ENCODE measurements at places on chromosomes 16 and 17.

- DNase-seq, result peak; percentile 73
Observed at GRCh38 chr17:2055292-2056205, 646 bp downstream of the HIC1 start.

DNA sequence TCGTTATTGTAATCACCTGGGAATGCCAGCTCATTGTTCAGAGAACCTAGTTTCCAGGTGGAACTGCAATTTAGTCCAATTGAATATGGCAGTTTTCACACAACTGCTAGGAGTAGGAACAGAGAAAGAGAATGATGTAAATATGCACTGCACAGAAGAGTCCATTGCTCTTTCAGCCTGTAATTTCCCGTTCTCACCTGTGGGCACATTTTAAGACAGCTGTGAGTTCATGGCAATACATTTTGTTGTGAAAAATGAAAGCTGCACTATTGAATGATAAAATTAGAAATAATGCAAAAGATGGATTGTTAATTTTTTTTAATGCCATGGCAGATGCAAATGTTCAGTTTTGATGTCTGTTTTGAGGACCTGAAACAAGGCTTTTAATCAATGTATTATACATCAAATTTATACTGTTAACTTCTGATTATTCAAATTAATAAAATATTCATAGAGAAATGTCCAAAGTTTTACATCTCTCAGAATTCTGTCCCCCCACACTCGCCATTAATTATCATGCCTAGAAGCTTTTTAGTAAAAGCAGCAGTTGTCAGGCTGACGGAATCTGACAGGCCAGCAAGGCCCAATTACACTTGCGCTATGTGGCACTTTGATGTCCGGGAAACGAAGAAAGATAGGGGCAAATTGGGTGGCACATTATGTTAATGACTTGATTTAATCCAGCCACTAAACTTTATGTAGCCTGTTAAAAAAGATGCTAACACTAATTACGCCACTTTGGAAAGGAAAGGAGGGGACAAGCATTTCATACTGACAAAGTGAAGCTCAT, 72.2 kb downstream of the RPGRIP1L start:
- no peak for DNase-seq

DNA sequence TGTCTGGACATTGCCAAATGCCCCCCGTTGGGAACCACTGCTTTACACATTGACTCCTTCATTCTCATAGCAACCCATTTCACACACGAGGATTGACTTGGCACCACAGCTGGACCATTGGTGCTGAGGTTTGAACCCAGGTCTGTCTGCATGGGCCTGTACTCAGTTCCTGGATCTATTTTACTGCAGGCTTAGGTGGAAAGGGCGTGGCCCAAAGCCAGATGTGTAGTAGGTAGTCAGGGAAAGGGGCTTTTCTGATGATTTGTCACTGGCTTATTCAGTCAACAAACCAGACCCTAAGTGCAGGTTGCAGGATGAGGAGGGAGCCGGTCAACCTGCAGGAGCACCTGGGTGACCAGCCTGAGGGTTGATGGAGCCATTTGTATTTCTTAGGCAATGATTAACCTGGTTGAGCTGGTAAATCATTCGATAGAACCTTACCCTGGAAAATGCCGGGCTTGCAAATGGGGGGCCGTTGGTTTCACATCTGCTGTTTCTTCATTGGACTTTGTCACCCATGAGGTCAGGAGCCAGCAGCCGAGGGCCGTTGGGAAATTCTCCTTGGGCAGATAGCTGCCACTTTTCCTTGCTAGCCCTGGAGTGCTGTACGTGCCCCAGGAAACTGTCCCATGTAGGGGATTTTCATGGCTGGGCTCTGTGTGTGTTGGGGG, 104.4 kb downstream of the CMIP start:
- no peak for DNase-seq

- peak; percentile 44 for DNase-seq
Observed at GRCh38 chr17:39671651-39672521, 3.6 kb downstream of the PNMT start.

DNA sequence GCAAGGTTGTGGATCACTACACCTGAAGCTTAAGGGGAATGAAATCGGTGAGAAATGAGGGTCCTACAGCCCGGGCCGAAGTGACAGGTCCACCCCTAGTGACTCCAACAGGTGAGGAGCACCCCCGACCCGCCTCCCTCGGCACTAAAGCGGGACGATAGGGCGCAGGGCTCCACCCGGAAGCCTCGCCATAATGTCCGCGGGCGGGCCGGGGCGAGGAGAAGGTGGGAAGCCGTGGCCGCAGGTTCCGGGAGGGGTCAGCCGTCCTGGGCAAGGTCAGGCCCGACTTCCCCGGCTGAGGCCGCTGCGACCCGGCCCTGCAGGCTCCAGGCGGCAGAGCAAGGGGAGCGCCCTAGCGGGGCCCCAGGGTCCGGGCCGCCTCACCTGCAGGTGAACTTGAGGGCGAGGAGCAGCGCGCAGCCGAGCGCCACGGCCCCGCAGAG, 543 bp downstream of the TXNDC11 start:
- peak; percentile 32 for DNase-seq

- no peak for DNase-seq
Observed at GRCh38 chr17:83148317-83149028, 69.1 kb downstream of the METRNL start.

- DNase-seq, result peak; percentile 97
Observed at GRCh38 chr17:7214300-7215135, 5.1 kb downstream of the DLG4 start.

DNA sequence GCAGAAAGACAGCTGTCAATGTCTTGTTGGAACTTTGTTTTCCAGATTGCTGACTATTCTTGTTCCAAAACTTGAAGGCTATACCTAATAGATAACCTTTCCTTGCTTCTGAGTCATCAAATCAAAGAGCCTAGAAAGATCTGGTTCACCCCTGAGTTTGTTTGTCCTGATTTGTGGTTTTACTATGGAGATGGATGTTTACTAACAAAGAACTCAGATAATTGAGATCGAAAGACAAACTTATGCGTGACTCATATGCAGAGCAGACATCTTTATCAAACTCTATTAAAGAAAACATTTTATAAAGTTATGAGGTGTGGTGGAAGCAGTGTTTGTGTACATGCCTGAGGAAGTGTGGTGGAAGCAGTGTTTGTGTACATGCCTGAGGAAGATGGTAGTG, 311.1 kb upstream of the TBX2 start:
- no peak for DNase-seq

DNA sequence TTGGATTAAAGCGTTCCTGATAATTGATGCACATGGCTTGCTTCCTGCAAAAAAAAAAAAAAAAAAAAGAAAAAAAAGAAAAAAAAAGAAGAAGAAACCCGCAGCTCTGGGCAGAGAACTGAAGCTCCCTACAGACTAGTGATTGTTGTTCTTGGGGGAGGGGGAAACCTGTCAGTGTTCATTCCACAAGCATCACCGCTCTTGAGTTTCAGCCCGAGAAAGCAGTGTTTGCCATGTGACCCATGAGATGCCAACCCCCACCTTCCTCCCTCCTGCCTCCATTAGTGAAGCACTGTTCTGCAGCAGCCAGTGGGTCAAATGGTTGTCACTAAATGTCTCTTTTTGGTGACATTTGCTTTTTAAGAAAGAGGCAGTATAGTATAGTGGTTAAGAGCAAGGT, 1.7 kb downstream of the USP43 start:
- no peak for DNase-seq

DNA sequence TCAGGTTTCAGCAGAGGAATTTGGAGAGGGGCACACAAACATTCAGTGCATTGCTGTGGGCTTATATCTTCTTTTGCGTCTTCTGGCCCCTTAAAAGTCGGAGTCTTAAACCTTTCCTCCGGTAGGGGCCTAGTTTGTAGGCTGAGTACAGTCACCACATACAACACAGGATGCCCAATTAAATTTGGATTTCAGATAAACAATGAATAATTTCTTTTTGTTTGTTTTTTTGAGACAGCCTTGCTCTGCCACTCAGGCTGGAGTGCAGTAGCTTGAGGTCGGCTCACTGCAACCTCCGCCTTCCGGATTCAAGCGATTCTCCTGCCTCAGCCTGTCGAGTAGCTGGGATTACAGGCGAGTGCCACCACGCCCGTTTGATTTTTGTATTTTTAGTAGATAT, 26.7 kb upstream of the ADORA2B start:
- no peak for DNase-seq

GRCh38 chr16:27110524-27110896, 43.8 kb downstream of the C16orf82 start:
- DNase-seq, result no peak

DNA sequence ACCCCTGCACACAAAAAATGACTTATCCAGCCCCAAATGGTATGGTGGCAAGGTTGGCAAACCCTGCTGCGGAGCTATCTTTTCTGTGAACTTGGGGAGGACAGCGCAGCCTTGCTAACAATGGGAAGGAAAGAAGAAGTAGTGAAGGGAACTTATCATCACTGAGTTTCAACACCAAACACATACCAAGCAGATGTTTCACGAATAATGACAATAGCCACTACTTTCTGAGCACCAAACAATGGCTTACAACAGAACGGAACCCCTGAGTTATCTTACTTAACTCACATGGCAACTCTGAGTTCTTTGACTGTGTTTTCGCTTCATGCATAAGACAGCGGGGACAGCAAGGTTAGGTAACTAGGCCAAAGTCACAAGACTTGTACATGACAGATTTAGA, 148.9 kb downstream of the XYLT1 start:
- no peak for DNase-seq

DNA sequence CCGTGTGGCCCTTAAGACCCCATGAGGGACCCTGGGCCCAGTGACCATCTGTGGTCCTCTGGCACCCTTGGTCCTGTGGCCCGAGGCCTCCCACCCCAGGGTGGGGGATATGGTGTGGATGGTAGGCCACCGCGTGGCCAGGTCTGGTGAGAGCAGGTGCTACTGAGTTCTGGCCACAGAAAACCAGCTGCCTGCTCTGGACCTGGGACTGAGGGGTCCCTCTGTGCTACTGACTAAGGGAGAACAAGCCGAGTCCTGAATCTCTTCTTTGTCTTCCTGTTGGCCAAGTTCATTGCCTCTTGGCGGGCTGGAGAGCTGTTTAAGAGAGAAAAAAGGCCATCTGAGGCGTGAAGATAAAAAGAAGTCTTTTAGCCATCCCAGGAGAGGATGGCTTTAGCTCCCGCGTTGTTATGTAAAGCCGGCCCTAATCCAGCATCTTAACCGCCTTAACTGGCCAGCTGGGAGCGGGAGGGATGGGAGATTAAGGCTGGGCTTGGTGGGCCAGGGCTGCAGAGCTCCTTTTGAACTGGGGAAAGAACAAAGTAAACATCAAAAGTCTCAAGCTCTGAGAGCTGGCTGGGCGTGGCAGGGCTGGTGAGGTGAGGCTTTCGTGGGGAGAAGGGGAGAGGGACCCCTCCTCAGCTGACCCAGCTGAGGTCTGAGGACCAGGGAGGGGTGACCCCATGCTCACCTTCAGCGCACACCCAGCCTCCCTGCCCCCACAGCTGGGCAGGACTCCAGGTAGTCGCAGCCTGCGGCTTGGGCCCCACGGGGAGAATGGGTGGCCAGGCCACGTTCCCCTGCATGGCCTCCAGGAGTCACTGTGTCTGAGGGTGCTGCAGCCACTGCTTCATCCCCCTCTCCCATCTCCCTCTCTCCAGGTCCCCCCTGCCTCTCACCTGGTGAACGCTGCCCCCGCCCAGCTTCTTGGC, 62.4 kb downstream of the NKD1 start:
- DNase-seq, result no peak

DNA sequence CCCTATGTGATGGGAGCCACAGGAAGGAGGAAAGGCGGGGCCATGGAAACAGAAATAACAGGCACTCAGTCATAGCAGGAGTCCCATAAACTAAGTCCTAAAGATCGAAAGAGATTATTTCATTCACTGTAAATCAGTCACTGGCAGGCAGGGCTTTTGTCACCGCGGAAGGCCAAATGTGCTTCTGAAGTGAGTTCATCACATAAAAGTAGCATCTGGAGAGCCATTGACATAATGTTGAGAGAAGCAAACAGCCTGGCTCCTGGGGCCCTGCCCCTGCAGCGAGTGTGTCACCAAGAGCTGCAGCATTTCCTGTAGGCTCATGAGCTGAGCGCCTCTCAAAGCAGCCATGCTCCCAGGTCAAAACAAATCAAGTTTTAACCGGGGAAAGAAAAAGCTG, 476.2 kb downstream of the HAPSTR1 start:
- no peak for DNase-seq

DNA sequence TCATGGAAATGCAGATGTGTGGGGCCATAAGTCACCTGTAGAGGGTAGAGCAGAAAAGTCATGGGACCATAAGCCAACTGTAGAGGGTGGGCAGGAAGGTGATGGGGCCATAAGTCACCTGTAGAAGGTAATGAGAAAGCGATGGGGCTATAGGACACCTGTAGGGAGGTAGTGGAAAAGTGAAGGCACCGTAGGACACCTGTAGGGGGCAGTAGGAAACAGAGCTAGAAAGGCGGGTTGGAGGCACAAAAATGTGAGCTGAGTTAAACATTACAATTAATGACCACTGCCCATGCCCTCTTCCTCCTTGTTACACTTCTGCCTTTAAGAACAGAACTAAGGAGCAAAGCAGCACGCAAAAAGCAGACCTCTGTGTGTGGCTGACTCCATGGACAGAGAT, 150.1 kb downstream of the SHISA6 start:
- no peak for DNase-seq

GRCh38 chr16:83586036-83586435, 221.7 kb upstream of the HSBP1 start:
- DNase-seq, result no peak

- DNase-seq, result no peak
Observed at GRCh38 chr16:8376858-8377257, 213.5 kb downstream of the TMEM114 start.

DNA sequence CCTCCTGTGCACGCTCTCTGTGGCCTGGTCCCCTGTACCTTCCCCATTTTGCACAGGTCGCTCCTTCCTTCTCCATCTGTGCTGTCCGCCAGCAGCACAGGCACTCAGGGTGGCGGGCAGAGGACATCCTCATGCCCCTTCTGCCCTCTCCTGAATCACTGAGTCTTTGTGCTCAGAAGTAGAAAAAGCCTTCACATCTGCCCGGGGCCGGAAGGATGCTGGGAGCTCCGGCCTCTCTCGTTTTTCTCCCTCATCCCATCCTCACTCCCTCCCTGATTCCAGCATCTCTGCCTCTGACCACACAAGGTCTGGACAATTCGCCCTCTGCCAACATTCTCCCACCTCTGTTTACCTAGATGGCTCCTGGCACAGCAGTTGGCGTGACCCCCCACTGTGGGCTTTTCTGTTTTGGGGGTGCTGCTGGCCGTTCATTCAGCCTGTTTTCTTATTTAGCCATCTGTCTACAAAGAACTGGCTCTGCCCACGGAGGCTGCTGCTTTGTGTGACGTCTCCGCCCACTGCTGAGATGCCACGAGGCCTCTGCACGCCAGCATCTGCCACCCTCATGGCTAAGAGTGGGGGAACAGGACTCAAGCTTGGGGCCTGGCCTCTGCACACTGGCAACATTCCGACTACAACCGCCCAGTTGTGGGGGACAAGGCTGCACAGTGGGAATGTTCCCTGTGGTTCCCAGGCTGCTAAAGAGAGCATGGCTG, 36.7 kb downstream of the SEC14L5 start:
- no peak for DNase-seq

- DNase-seq, result no peak
Observed at GRCh38 chr17:51046046-51046445, 74.6 kb downstream of the SPAG9 start.

- DNase-seq, result peak; percentile 38
Observed at GRCh38 chr17:27577884-27578717, 52.9 kb upstream of the LGALS9 start.

- DNase-seq, result no peak
Observed at GRCh38 chr17:53273126-53273525, 549.6 kb upstream of the KIF2B start.

All from EH (cell line).